ENCODE measurements at places on chromosomes 2 and 18.

- no peak for DNase-seq
Observed at GRCh38 chr2:201807452-201807999, 1.2 kb downstream of the CDK15 start.

DNA sequence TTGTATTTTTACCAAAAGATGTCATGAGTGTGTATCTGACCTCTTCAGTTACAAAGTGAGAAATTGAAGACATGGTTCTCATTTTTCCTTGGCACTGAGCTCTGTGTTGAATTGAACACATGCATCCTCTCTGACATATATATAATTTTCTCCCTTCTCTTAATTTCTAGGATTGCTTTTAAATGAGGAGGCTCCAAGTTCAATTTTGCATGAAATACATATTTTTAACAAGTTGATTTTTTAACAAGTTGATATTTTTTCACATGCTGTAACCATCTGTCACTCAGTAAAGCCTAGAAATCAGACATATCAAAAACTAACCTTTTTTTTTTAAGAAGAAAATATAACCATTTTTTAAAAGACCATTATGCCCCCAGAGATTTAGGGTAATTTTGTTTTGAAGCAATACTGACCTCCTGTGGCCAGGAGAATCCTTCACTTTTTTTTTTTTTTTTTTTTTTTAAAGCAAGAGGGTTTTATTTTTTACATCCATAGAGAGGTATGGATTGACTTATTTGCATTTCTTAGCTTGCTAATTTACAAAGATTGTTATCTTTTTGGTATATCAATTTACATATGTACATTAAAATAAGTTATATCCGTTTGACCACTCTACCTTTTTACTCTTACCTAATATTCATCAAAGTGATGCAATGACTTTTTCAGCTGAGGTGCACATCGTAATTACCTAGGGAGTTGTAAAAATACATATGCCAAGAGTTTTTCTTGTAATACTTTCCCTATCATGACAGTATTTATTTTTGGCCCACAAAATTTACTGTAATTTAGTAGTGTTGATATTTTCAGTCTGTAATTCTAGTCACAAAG is 161.8 kb downstream of the SOCS6 start:
- no peak for DNase-seq

- no peak for DNase-seq
Observed at GRCh38 chr2:455015-455705, 167.3 kb upstream of the ALKAL2 start.

- no peak for DNase-seq
Observed at GRCh38 chr2:71452565-71452964, 796 bp upstream of the DYSF start.

DNA sequence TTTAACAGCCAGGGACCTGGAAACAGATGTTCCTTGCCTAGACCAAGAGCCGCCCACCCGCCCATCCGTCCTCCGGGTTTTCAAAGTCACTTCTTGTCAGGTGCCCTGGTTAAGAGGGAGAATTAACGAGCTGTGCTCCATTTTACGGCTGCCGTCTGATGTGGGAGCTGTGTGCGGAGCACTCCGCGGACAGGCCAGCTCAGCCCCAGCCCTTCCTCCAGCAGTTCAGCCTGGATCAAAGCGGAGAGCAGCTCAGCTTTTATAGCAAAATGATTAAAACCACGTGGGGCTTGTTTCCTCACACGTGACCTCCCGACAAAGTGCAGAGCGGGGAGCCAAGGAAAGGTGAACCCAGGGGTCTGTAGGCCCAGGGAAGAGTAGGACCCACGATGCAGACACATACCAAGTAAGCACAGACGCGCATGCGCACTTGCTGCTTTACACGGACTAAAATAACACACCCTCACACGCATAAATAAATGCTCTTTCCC is 46.1 kb upstream of the PKDCC start:
- no peak for DNase-seq

DNA sequence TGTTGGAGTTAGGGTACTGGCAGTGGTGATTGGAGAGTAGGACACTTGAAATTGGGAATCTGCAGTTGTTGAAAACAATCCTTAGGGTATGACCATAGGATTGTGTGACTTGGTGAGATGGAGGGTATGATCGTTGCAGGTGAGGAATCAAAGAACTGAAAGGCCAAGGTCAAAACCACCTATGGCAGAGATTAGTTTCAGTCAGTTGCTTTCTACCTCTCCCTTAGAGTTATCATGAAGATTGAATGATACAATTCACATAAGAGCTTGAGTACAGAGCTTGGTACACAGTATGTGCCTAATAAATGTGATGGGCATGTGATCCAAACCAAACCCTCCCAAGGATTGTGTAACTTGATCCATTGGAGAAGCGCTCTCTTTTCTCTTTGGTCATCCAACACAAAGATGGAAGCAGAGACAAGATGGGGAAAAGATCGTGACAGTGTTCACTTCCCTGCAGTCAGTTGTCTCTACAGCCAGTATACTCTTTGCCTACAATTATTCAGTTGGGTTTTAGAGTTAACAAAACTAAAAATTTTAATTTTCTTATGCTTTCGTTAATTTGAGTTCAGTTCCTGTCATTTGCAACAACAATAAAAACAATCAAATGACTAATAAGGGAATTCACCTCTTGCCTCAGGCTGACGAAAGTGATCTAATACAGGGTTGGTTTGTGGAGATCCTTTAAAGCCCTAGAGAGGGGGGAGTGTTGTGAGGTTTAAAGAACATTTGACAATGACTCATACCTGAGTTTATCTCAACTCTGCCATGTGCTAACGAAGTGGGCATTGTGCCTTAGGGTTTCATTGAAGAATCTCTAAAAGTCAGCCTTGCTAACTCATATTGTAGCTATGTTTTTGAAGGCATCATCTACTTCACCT is 14.8 kb upstream of the SMAD2 start:
- no peak for DNase-seq

- DNase-seq, result peak; percentile 61
Observed at GRCh38 chr2:218081063-218081462, 12.0 kb downstream of the RUFY4 start.

- no peak for DNase-seq
Observed at GRCh38 chr2:212078103-212078502, 460.5 kb downstream of the ERBB4 start.

GRCh38 chr18:75343389-75343788 is 84.1 kb downstream of the SMIM21 start:
- no peak for DNase-seq

- no peak for DNase-seq
Observed at GRCh38 chr2:210230518-210230917, 5.3 kb upstream of the ACADL start.

DNA sequence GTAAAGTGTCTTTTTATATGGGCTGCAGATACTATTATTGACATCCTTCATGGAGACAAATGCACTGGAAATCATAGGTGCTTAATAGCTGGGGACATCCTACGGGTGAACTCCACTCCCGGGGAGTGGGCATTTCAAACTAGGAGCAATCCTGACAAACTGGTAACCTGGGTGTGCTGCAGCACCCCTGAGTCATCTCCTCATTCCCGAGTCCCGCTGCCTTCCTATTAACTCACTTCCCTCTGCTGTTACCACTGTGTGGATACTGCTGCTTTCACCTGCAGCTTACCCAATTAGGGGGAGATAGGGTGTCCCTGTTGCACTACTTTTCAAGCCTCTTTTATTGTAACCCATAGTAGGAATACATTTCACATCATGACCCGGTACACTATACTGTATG is 134.2 kb downstream of the RAPGEF4 start:
- no peak for DNase-seq

GRCh38 chr2:129765326-129765677 is 214.2 kb upstream of the RAB6C start:
- DNase-seq, result no peak

- no peak for DNase-seq
Observed at GRCh38 chr2:193743089-193743488, 1548.4 kb upstream of the TMEFF2 start.

DNA sequence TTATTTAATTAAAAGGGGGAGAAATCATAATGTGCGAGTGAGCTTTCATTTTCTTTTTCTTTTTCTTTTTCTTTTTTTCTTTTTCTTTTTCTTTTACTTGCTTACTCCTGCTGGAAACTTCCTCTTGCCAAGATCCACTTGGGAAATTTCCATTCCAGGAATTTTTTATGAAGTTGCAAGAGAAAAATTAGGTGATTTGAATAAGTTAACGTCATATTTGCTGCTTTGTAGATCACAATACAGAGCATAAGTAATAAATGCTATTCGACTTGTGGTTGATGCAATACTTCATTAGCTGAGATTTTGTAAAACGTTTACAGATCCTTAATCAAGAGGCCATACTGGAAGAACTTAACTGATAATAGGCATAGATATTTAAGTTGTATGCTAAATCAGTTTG is 354.7 kb upstream of the SMIM21 start:
- DNase-seq, result no peak

DNA sequence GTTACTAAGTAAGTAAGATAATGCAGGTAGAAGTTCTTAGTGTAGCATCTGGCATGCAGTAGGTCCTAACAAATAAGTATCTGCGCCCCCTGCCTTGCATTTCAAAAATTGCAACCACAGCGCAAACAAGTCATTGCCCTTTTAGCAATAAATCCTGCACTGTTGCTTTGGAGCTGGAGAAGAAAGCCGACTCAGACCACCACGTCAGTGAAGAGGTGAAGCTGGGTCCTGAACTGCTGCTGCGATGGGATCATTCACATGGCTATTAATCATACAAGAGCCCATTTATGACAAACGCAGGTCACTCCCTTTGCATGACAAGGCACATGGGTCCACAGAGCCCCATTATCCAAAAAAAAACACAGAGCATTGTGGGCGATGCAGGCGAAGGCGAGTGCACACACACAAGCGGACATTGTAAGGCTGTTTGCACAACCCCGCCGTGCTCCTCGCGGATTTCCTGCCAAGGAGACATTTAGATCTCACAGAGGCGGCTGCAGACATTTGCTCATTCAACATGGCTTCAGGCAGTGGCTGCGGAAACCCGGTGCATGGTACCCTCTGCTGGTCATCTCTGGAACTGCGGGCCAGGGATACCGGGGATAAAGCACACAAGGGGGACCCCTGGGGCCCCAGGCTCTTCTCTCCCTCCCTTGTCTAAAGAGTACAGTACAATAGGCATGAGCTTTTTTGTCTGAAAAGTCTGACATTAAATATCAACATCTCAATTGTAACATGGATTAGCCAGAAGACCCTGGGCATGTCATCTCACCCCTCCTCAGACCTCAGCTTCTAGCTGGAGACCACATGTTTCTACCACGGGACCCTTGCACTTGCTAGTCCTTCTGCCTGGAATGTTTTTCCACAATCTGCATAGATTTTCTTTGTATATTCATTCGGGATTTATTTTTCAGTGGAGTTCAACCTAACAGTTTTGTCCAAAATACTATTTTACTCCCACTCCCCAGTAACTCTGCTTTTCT is 56.7 kb downstream of the CYRIA start:
- DNase-seq, result peak; percentile 16

DNA sequence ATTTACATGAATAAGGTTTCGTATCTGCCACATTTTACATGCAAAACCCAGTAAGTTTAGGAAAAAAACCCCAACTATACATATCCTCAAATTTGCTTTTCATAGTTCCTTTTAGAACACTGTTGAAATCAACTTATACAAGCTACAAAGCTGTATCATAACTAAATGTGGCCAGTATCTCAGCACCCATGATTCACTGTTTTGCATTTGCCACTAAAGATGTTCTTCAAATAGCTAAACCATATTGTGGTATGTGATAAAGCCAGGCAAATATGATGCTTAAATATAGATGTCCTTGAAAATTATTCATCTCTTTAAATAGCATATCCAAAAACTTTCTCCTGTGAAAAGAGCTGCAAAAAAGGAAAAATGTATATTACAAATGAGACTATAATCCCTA is 29.9 kb downstream of the ROCK2 start:
- no peak for DNase-seq

- DNase-seq, result peak; percentile 80
Observed at GRCh38 chr18:59918320-59918755, 18.5 kb downstream of the PMAIP1 start.

- DNase-seq, result no peak
Observed at GRCh38 chr2:33292981-33293595, 183.4 kb upstream of the RASGRP3 start.

DNA sequence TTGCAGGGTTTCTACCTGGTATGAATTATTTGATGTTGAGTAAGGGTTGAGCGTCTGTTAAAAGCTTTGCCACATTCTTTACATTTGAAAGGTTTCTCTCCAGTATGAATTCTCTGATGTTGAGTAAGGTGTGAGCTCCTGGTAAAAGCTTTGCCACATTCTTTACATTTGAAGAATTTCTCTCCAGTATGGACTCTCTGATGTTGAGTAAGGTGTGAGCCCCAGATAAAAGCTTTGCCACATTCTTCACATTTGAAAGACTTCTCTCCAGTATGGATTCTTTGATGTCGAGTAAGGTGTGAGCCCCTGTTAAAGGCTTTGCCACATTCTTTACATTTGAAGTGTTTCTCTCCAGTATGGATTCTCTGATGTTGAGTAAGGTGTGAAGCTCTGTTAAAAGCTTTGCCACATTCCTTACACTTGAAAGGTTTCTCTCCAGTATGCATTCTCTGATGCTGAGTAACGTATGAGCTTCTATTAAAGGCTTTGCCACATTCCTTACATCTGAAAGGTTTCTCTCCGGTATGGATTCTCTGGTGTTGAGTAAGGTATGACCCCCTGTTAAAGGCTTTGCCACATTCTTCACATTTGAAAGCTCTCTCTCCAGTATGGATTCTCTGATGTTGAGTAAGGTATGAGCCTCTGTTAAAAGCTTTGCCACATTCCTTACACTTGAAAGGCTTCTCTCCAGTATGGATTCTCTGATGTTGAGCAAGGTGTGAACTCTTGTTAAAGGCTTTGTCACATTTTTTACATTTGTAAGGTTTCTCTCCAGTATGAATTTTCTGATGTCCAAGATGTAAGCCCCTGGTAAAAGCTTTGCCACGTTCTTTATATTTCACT is 27.1 kb downstream of the ZNF519 start:
- no peak for DNase-seq

- no peak for DNase-seq
Observed at GRCh38 chr2:159506202-159506601, 110.1 kb downstream of the BAZ2B start.

- no peak for DNase-seq
Observed at GRCh38 chr2:112709703-112710102, 11.1 kb upstream of the NT5DC4 start.
